ENCODE measurements at places on chromosomes 12 and 14.

DNA sequence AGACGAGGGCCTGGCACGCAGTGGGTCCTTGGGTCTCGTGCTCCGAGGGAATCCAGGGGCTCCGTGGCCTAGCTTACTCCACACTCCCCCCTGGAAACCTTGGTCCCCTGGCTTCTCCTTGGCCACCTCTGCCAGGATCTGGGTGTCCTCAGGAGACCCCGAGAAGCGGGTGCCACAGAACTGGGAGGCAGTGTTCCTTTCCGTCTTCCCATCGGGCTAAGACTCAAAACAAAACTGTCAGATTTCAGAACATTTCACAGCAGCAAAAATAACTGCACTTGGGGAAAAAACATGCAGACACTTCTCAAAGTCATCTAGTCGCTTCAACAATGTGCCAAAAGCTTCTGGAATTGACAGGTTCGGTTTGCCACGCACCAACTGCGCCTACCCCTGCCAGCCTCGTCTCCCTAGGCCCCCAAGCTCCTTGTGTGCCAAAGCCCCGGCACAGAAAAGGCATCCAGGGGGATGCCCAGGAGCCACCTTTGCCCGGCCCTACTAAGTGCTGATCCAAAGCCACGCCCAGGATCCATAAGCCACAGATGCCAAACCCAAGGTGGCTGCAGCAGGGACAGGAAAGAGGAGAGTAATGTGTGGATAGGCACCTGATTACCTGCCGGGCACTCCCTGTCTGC is 58.4 kb upstream of the DIO3 start:
- DNase-seq = no peak

DNA sequence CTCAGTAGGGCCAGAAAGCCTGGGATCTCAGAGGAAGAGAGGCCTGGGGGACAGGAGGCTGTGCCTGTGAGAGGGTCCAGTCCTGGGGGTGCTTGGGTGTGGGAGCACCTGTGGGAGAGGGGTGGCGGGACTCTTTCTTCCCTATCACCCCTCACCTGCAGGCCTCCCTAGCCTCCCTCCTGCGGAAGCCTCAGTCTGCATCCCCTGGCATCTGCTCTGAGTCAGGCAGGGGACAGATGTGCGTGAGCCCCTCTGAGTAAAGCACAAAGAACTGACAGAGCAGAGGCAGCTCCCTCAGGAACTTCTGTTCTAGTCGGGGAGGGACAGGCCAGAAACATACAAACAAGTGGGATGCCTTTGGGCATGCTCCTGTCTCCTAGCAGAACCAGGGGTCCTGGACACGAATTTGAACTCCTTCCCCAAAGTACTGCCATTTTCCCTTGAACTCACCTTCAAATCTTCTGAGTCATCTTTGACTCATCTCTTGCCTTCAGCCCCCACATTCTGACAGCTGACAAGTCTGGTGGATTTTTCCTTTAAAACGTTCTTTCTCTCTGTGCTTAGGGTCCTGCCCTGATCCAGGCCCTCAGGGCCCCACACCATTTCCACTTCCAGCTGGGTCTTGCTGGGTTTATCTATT is 8.5 kb upstream of the HSP90AA1 start:
- no peak for DNase-seq

DNA sequence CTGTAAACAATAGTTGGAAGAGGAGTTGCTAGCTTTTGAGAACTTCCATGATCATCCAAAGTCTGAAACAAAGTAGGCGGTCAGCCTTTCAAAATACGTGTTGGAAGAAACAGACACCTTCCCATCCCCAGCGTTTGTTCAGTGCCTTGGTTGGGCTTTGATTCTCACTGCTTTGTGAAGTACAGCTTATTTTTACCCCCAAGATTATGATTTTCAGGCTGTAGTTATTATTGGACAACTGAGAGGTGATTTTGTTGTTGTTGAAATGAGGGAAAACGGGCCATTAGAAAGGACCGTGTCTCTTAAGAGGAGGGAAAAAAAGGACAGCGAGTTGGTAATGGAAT is 921 bp upstream of the CEP83 start:
- no peak for DNase-seq

GRCh38 chr12:5096241-5096924 is 52.7 kb downstream of the KCNA5 start:
- DNase-seq = no peak

DNA sequence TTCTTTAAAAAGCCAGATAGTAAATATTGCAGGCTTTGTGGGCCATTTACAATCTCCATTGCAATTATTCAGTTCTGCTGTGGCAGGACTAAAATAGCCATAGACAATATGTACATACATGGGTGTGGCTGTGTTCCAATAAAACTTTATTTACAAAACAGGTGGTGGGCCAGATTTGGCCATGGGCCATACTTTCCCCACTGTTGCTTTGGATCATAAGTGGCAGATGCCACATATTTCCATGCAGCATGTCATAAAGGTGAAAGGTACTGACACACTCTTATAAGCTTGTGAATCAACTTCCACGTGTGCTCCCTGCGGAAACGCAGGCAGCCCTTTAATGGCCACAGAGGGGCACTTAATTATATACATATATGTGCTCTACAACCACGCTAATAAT is 244.4 kb upstream of the FOXN3 start:
- no peak for DNase-seq

DNA sequence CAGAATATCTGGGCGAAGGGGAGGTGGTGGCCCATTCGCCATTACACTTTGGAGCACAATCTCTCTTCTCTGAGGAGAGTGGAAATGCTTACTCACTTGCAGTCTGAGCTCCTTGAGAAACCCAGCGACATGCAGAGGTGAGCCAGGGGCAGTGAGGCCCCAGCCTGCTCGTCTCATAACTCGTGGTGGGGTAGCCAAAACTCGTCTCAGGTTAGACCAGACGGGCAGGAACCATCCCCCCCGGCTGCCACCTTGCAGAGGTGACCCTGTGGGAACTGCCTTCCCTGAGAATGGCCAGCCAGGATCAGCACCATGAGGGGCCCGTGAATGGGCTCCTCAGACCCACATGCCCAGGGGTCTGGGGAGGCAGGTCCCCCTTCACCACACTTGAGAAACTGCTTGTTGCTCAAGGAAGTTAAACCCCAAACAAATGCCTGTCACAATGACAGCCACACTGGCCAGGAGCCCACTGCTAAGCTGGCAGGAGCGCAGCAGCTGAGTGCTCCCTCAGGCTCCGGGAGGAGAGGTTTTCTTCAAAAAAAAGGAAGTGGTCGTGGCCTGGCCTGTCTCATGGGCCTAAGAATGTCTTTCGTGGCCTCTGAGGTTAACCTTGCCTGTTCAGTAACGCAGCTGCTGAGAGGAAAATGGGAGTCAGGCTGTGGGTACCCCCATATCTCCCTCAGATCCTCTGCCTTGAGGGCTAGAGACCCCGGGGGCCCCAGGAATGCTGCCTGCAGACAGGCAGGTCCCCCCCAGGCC is 9.2 kb upstream of the ALDH2 start:
- no peak for DNase-seq

- DNase-seq = no peak
These were observed 399.9 kb downstream of the FOXG1 start for GRCh38 chr14:29166507-29166906.

DNA sequence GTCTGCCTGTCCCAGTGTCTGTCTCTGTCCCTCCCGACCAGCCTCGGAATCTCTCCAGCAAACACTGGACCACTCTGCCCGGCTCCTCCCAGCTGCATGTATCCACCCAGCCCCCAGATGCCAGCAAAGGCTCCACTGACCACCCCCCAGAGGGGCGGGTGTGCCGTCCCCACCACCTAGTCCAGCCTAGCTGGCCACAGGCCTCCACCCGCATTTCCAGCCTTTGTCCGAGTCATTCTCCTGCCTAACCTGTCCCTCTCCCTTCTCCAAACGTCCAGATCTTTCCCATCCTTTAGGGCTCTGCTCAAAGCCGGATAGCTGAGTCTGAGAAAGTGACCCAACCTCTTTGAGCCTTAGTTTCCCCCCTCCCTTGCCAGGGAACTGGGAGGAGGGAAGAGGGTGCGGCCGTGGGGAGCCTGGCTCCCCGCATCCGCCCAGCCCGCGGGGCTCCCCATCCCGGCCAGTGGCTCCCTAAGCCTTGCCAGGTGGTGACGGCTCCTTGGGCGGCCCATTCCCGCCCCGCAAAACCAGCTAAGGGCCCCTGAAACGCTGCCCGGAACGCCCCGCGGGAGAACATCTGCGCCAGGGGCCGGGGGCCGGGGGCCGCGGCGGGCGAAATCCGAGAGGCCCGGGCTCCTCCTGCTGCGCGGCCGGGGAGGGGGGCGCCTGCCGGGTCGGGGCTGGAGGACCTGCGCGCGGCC is 34.6 kb upstream of the ANKRD9 start:
- DNase-seq = no peak

Measured in DMS79 (cell line).